ENCODE measurements at places on chromosomes 11 and 22. TPM values are rescaled to one million over a fixed set of nuclear protein-coding genes. Genes with fewer than 3 reads are reported as not detected.

- DNase-seq = no peak
Measured at GRCh38 chr11:6390718-6391469, 620 bp downstream of the SMPD1 start.

Gene CECR2
- 0.21 TPM for total RNA-seq

- no peak for DNase-seq
Measured at GRCh38 chr11:83410605-83411565, 124.7 kb upstream of the CCDC90B start.

Gene MAPK8IP1
- total RNA-seq = 1.7 TPM

Gene BDNF
- total RNA-seq = 0.11 TPM

GRCh38 chr11:86499723-86500129 lies 125.0 kb downstream of the CCDC81 start:
- peak; percentile 29 for DNase-seq

Data from left colon (tissue), 2 donors.